ENCODE measurements at places on chromosomes 5 and 9.

- no peak for DNase-seq
Observed at GRCh38 chr5:41445937-41446563, 64.4 kb downstream of the PLCXD3 start.

GRCh38 chr5:5634817-5635216 is 212.3 kb downstream of the ICE1 start:
- DNase-seq: no peak

DNA sequence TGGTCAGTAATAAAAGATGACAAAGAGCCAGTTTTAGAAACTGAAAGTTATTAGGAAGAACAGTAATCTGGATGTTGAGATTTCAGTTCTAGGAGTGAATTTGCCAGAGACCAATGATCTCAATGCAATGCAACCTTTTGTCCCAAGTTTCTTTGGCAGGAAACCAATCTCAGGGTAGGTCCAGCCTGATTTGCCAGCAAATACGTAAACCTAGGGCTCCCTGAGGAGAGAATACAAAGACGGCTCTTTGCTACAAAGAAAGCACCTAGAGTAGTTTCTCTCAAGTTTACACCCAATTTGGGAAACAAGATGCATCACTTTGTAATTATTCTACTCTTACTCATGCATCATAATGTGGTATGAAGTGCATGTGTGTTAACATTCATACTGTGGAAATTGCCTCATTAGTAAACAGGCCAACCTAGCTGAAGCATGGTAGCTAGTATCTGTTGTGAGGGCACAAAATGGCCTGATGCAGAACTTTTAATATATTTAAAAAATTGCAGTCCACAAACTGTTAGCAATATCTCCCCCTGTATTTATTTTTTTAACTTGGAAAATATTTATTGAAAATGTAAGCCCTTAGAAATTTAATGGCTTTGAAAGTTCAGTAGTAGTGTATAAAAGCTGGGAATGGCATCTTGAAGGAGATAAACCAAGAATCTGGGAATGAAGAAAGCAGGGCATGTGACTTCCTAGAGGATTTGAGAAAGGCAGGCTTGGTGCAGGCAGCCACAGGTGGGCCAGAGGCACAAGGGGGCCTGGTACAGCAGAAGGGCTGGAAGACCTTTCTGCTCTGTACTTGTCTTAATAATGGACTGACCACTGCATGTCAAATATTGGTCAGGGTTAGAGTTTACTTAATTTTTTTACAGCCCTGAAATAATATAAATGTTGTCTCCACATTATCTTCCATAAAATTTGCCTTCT is 59.5 kb downstream of the MAST4 start:
- DNase-seq: no peak

- no peak for DNase-seq
Observed at GRCh38 chr9:110129425-110129824, 78.5 kb downstream of the C9orf152 start.

DNA sequence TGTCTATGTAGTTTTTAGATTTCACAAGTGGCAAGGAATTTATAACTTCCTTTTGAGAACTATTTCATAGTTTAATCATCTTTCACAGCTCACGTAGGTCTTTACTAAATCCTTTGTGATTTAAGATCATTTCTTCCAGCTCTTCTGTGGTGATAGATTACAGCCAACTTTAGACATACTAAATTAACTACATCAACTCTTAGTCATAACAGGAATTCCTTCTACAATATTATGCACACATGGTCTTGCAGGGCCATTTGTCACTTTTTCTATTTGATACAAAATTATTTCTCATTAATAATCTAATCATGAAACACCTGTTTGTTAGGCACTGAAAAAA is 208.4 kb downstream of the PDE4D start:
- DNase-seq: no peak

DNA sequence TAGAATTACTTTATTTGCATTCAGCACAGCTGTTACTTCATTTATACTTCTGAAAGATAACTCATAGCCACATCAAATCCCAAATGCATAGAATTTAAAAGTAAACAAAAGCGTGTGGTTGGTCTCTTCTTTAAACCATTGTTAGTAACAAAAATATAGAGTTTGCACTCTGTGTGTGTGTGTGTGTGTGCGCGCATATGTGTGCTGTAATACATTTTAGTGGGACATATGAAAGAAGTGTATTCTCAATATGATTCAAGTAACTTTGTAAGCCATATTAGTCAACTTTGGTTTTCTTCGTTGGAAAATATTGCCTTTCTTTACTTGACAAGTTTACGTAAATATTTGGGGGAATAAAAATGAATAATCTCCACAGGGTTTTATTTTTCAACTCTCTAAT is 106.1 kb upstream of the PRRC1 start:
- DNase-seq: no peak

GRCh38 chr5:126014676-126015075 is 408.5 kb upstream of the GRAMD2B start:
- DNase-seq: no peak

DNA sequence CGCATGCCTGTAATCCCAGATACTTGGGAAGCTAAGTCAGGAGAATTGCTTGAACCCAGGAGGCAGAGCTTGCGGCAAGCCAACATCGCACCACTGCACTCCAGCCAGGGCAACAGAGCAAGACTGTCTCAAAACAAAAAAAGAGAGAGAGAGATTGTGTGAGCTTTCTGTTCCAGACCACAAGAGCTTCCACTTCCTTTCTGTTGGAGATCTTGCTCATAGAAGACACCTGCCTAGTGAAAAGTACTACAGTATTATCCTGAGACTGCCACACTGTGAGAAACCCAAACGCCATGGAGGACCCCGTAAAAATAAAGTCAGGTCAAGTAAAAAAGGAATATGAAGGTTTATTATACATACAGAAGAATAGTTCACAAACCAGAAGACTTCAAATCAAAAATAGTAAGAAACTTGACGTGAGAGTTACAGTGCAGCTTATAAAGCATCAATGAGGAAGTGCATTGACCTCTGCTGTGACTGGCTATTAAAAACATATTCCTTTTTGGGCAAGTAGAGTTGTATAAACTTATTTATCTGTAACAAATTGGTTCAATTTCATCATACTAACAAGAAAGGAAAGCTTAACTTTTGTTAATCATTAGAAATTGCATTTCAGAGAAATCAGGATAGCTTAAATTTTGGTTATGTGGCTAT is 4.3 kb upstream of the EMB start:
- DNase-seq: no peak

- DNase-seq: no peak
Observed at GRCh38 chr9:91146391-91147019, 215.2 kb downstream of the AUH start.

GRCh38 chr5:19369048-19369447 is 619.0 kb downstream of the CDH18 start:
- DNase-seq: no peak

DNA sequence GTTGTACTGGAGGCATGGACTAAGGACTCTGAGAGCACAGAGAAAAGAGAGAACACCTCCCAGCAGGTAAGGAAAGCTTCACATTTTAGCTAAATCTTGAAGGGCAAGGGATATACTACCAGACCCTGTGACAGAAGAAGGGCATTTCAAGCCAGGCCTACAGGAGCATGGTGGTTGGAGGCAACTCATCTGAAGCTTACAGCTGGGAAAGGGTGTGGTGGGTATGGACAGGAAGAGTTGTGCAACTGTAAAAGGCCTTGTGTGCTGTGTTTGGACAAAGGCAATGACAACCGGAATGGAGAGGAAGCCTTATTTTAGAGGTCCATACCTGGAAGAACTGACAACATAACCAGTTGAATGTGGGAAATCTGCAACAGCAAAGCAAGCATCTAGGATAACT is 31.2 kb downstream of the NIPSNAP3B start:
- DNase-seq: no peak

DNA sequence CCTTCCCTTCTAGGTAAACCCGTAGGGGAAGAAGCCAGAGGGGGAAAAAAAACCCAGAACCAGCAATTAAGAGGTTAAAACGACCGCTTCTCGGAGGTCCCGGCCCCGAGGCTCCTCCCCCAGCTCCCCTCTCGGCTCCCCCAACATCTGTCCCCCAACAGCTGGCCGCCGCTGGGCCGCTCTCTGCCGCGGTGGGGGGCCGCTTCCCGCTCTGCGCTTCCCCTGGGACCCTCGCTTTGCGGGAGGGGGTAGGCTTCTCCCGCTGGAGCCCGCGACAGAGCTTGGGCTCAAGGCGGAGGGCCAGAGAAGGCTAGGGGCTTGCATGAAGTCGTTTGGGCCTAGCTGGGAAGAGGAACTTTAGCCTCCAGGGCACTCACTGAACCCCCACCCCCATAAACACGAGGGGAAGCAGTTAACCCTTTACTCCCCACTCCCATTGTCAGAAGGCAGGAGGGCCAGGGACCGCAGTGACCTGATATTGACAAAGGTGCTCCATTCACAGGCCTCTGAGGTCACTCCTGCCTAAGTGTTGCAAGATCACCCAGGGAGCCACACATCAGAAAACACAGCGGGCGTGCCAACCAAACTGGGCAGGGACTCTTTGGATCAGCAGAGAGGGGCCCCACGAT is 7.5 kb downstream of the LHX6 start:
- DNase-seq: no peak

- no peak for DNase-seq
Observed at GRCh38 chr9:115058684-115059315, 59.2 kb downstream of the TNC start.

- no peak for DNase-seq
Observed at GRCh38 chr5:124140060-124140459, 606.4 kb downstream of the ZNF608 start.

DNA sequence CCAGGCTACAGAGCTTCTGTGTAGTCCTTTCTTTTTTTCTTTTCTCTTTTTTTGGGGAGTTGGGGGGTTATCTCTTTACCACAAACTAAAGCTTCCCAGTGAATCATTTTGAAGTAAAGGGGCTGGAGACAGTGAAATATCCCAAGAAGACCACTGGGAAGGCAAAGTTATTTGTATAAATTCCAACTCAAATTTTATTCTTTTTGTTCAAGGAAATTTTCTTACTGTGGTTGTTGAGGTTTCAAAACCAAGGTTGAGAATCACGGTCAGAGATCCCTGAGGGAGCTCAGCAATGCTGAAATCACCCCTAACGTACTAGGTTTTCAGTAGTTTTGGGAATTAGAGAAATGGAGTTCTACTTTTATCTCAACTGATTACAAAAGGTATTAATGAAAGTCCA is 175.7 kb downstream of the ARHGEF28 start:
- DNase-seq: no peak

DNA sequence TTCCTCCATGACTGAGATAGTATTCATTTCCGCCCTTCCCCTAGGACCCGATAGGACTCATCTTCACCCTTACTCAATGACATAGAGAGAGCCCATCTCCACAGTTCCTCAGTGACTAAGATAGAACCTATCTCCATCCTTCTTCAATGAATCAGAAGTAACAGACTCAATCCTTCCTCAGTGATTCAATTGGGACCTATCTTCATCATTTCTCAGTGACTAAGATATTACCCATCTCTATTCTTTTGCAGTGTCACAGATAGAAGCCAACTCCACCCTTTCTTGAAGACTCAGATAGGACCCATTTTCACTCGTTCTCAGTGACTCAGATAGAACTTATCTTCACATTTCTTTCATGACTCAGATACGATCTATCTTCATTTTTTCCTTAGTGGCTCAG is 164.6 kb downstream of the FBXO4 start:
- DNase-seq: no peak

DNA sequence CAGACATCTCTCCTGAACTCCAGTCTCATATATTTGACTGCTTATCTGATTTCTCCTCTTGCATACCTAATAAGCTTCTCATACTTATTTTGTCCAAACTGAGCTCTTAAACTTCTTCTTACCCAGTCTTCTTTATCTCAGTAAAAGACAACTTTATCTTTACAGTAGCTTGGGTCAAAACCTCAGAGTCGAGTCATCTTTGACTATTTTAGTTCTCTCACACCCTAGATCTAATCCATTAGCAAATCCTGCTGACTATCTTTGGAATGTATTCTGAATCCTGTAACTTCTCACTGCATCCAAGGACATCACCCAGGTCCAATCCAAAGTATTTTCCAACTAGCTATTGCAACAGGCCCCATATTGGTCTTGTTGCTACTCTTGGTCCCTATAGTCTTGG is 11.8 kb upstream of the JAK2 start:
- DNase-seq: no peak

GRCh38 chr5:145941448-145942130 is 5.2 kb downstream of the SH3RF2 start:
- no peak for DNase-seq

DNA sequence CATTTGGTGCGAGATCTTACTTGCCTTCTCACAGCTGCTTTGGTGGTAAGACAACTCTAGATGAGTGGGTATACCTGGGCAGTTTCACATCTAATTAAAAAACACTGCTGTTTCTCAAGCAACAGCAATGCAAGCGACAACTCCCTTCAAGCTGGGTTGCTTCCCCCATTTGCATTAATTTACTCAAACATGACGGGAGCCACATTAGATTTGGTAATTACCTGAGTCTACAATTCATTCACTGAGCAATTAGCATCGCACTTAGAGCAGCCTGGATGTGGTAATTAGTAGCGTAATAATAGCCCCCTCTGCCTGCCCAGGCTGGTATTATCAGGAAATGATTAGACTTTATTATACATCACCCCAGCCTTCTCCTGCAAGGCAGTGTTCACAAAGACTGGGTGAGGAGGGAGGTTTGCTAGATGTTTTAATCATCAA is 73.4 kb downstream of the FBXO38 start:
- no peak for DNase-seq

DNA sequence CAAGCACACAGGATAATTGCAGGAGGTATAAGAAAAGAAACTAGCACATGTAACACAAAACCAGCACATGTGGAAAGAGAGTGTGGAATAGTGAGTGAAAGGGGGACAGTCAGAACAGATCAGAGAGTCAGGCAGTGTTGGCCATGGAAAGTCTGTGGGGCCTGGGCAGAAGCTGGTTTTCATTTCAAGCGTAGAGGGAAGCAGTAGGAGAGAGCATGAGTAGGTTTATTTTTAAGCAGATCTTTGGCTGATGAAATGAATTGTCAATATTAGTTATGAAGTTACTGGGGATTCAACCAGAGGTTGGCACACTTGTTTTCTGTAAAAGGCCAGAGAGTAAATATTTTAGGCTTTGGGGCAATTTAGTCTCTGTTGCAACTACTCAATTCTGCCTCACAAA is 283.1 kb downstream of the SMARCA2 start:
- DNase-seq: no peak

DNA sequence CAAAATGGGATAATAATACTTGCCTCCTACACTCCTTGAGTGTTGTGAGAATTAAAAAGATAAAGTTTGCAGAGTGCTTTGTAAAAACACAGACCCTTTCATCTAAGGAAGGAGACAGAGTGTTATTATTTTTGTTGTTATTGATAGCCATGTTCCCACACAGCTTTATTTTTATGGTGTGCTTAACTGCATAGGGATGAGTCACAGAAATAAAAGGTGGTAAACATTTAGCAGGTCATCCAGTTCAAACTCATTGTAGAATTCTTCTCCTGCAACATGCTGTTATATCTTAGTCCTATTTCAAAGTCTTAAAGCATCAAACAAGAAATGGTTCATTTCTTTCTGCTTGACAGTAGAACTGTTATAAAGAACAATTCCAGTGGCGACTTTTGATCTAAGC is 367.5 kb upstream of the ACTBL2 start:
- no peak for DNase-seq

Data from head of caudate nucleus (tissue), 42 donors.